ENCODE measurements at places on chromosomes 11 and 22. TPM values are rescaled to one million over a fixed set of nuclear protein-coding genes. Genes with fewer than 3 reads are reported as not detected.

GRCh38 chr22:23509571-23510302, 70.4 kb downstream of the IGLL1 start:
- H3K4me1 ChIP-seq, result no peaks in the 10 kb centered on the region
- H3K27me3 ChIP-seq, result no peaks in the 10 kb centered on the region
- no peak overlapping the region for H3K4me3 ChIP-seq
- DNase-seq, result no peak
- no peak overlapping the region for H3K27ac ChIP-seq

DNA sequence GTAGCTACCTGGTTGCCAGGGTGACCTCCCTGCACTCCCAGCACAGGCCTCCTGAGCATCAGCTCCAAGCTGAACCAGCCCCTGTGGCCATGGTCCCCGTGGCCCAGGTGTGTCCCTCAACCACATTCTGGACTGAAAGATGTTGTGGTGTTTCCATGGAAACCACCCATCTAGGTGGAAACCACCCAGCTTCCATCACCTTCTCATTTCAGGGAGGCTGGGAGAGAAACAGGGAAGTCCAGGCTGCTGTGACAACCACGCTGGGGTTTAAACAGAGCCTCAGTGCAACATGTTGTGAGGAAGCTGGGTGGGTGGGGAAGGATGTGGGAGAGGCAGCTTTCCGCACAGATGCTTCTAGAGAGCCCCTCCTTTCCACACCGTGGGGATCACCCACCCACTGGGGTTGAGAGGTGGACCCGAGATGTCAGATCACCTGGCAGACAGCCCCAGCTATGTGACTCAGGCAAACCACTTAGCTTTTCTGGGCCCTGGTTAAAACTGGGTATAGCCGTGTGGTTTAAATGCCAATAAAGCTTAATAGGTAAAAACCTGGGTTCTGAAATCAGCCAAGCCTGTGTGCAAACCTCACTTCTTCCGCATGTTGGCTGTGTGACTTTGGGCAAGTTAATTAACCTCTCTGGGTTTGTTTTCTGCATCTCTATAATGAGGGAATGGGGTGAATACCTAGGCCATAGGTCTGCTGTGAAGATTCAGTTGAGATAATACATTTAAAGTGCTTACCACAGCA, 46.4 kb downstream of the CD82 start:
- peak overlapping the region; percentile 64 for H3K27ac ChIP-seq
- no peak overlapping the region for H3K4me3 ChIP-seq
- peaks cover 80% of the 10 kb centered on the region for H3K4me1 ChIP-seq

- H3K4me1 ChIP-seq, result peaks cover 33% of the 10 kb centered on the region
- H3K27ac ChIP-seq, result no peak overlapping the region
- DNase-seq, result peak; percentile 40
- peaks cover 8% of the 10 kb centered on the region for H3K36me3 ChIP-seq
- peaks cover 30% of the 10 kb centered on the region for H3K27me3 ChIP-seq
Observed at GRCh38 chr22:41910050-41911000, 4.5 kb downstream of the SHISA8 start.

The YPEL4 gene
- 0.43 TPM for total RNA-seq

DNA sequence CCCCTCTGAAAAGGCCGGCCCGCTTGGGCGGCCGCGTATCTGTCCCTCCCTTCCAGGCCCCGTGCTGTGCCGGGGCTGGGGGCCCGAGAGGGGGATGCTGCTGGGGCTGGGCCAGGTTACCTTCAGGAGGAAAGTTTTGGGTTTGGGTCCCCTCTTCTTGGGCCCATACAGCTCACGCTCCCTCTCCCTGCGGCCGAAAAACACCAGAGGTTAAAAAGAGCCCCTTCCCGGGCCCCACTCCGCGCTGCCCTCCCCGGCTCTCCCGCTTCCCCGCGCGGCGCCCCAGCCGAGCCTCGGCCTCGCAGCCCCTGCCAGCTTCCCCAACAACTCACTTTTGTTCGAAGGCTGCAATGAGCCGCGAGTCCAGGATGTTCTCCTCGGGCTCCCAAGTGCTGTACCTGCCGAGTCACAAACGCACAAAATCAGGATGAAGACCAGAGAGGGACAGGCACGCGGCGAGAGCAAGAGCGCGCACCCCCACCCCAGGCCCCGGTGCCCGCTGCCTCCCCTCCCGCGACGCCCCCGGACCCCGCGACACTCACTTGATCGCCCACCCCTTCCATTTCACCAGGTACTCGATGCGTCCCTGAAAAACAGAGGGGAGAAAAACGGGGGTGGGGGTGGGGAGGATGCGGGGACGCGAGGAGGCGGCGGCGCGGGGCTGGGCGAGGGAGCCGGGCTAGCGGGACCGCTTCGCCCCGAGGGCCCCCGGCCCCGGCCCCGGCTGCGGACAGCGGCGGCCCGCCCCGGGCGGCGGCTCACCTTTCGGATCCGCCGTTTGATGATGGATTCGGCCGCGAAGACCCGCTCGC, 450 bp downstream of the CBX6 start:
- peaks cover 37% of the 10 kb centered on the region for H3K36me3 ChIP-seq
- peaks cover 53% of the 10 kb centered on the region for H3K4me1 ChIP-seq
- peak overlapping the region; percentile 93 for H3K4me3 ChIP-seq

DNA sequence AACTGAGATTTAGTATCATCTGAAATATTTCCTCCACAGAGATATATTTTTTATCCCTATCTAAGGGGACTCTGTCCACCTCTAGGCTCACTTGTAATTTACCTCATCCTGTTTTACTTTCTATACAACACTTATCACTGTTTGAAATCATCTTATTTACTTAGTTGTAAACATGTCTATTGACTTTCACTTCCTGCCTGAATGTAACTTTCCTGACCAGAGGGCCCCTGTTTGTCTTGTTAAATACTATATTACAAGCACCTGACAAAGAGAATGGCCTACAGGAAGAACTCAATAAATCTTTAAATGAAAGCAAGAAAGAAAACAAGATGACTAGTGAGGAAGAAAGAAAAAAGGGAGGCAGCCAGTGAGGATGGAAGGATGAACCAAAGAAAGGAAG, 1727.5 kb downstream of the LRRC4C start:
- no peaks in the 10 kb centered on the region for H3K4me1 ChIP-seq
- no peaks in the 10 kb centered on the region for H3K27me3 ChIP-seq
- no peak overlapping the region for H3K27ac ChIP-seq
- H3K4me3 ChIP-seq, result no peak overlapping the region
- no peaks in the 10 kb centered on the region for H3K36me3 ChIP-seq
- no peak for DNase-seq

The KIRREL3 gene
- total RNA-seq, result not detected

The OR2AT4 gene
- not detected for total RNA-seq

DNA sequence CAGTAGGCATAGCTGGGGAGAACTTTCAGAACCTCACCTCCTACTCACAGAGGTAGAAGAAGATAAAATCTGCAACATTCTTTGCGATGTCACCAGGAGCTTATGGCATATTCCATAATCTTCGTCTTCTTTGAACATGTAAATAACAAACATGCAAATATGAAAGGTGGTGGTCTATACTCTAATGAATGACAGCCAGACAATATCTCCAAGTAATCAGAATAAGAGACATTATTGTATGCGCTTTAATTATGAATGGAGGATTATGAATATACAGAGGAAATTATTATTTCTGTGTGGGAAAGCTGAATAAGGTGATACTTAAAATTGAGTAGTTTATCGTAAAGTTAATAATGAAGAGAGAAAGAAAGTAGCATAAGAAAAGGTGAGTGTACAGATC, at the start of gene OR52B4:
Gene OR52B4, minus strand, starts transcription at position 101 of the 400 bp plus-strand sequence. Its CDS starts 91 bp downstream, at position 10.
- H3K27ac ChIP-seq, result no peak within 1 kb of the TSS
- no peak within 1 kb of the TSS for H3K4me3 ChIP-seq
- no peaks in the 10 kb centered on the region for H3K4me1 ChIP-seq
- no peak for DNase-seq
- no peaks in the 10 kb centered on the region for H3K36me3 ChIP-seq
- peaks cover 2% of the 10 kb centered on the region for H3K27me3 ChIP-seq

GRCh38 chr11:130237282-130238006, 77.3 kb downstream of the ZBTB44 start:
- H3K4me3 ChIP-seq, result no peak overlapping the region
- no peaks in the 10 kb centered on the region for H3K27me3 ChIP-seq
- H3K36me3 ChIP-seq, result peaks cover 20% of the 10 kb centered on the region
- DNase-seq, result no peak
- no peaks in the 10 kb centered on the region for H3K4me1 ChIP-seq

- no peak for DNase-seq
- H3K27me3 ChIP-seq, result no peaks in the 10 kb centered on the region
- no peak overlapping the region for H3K4me3 ChIP-seq
- H3K4me1 ChIP-seq, result peaks cover 42% of the 10 kb centered on the region
- peaks cover 12% of the 10 kb centered on the region for H3K36me3 ChIP-seq
Observed at GRCh38 chr11:107561688-107562087, 3.8 kb downstream of the ALKBH8 start.

- peaks cover 63% of the 10 kb centered on the region for H3K4me1 ChIP-seq
- no peaks in the 10 kb centered on the region for H3K36me3 ChIP-seq
- peak overlapping the region; percentile 71 for H3K27ac ChIP-seq
- peak; percentile 76 for DNase-seq
Observed at GRCh38 chr11:122727101-122727929, 71.8 kb downstream of the UBASH3B start.

GRCh38 chr11:113163291-113164030, 150.9 kb upstream of the TTC12 start:
- H3K36me3 ChIP-seq, result no peaks in the 10 kb centered on the region
- H3K27ac ChIP-seq, result no peak overlapping the region
- no peak overlapping the region for H3K4me3 ChIP-seq
- H3K4me1 ChIP-seq, result no peaks in the 10 kb centered on the region

The MUC5B gene
- not detected for total RNA-seq

DNA sequence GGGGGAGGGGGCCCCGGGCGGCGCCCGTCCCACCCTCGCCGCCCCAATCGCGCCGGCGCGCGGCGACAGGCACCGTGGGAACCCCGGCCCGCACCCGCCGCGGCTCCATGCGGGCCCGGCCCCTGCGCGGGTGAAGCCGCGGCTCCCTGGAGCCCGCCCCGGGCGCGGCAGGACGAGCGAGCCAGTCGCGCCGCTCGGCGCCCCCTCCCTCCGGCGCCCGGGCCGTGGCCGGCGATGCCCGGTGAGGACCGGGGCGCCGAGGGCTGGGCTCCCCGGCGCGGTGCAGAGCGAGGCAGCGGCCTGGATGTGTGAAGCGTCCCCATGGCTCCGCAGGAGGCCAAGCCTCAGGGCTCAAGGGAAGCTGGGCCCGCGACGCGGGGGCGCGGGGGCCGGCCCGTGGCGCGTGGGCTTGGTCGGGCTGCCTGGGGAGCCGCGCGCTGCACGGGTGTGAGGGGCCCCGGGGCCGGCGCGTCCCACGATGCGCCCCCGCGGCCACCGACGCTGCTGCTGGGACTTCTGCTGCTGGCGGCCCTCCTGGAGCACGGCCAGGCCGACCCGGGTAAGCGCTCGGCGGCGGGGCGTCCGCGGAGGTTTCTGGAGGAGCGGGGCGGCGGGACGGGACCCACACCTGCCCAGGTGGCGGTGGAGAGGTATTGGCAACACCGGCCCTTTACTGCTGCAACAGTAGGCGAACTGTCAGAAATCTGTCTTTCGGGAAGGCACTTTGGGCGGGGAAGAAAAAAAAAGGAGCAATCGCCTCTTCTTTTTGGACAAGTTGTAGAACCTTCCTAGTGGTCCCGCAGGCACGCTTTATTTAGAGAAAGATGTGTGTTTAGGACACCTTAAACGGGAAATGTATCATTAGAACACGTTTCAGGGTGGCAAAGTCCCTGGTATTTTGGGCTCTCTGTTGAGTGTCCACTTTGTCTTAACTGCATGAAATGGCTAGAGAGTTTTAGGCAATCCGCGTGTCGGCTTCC, 119.4 kb downstream of the HIPK3 start:
- no peak overlapping the region for H3K27ac ChIP-seq
- no peak for DNase-seq
- no peaks in the 10 kb centered on the region for H3K4me1 ChIP-seq
- H3K4me3 ChIP-seq, result no peak overlapping the region
- peaks cover 46% of the 10 kb centered on the region for H3K27me3 ChIP-seq

DNA sequence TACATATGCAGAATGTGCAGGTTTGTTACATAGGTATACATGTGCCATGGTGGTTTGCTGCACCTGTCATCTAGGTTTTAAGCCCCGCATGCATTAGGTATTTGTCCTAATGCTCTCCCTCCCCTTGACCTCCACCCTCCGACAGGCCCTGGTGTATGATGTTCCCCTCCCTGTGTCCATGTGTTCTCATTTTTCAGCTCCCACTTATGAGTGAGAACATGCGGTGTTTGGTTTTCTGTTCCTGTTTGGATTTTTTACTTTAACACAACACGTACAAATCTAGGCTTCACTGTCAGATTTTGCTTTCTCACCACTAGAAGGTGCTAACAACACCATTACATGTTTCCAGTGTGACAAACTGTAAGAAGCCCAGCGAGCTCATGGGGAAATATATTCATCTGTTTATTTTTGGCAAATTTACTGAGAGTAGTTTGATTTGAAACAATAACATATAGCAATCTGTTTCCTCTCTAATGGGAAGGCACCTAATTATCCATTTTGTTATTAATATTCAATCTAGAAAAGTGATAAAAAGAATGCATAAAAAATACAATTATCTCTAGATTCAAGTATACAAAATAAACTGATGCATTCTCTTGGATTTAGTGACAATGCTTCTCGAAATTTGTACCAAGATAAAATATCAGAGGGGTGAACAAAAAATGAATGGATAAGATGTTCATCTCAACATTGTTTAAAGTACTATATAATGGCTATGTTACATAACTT, 23.2 kb upstream of the BIRC3 start:
- H3K27me3 ChIP-seq, result no peaks in the 10 kb centered on the region
- H3K4me1 ChIP-seq, result peaks cover 33% of the 10 kb centered on the region
- H3K36me3 ChIP-seq, result peaks cover 2% of the 10 kb centered on the region
- DNase-seq, result no peak

The PGA3 gene
- not detected for total RNA-seq

The KCNC1 gene
- not detected for total RNA-seq

DNA sequence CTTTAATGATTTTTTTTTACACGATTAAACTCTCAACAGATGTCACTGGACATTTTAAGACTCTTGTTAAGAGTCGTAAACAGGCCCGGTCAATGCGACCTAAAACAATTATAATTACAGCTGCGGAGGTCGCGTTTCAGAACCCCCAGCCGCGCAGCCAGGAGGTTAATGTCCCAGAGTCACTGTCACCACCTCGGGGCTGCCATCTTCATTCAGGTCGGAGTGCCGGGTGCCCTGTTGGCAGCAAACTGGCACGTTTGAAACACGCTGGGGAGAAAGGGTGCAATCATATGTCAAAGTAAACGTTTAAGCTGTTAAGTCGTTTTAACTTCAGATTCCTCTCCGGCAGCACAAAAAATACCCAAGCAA, 711 bp upstream of the PHF21B start:
- DNase-seq, result no peak
- H3K4me3 ChIP-seq, result peak overlapping the region; percentile 68
- no peak overlapping the region for H3K27ac ChIP-seq
- H3K36me3 ChIP-seq, result peaks cover 3% of the 10 kb centered on the region
- H3K4me1 ChIP-seq, result peaks cover 13% of the 10 kb centered on the region

- H3K27ac ChIP-seq, result no peak overlapping the region
- peaks cover 18% of the 10 kb centered on the region for H3K27me3 ChIP-seq
- DNase-seq, result no peak
- H3K4me3 ChIP-seq, result no peak overlapping the region
- peaks cover 15% of the 10 kb centered on the region for H3K4me1 ChIP-seq
- H3K36me3 ChIP-seq, result no peaks in the 10 kb centered on the region
Observed at GRCh38 chr11:34335331-34335730, 22.5 kb downstream of the ABTB2 start.

GRCh38 chr11:128036556-128037093, 550.7 kb downstream of the ETS1 start:
- H3K36me3 ChIP-seq, result no peaks in the 10 kb centered on the region
- H3K27ac ChIP-seq, result no peak overlapping the region
- no peak for DNase-seq
- H3K4me3 ChIP-seq, result no peak overlapping the region
